ENCODE measurements at places on chromosomes 16 and 17.

DNA sequence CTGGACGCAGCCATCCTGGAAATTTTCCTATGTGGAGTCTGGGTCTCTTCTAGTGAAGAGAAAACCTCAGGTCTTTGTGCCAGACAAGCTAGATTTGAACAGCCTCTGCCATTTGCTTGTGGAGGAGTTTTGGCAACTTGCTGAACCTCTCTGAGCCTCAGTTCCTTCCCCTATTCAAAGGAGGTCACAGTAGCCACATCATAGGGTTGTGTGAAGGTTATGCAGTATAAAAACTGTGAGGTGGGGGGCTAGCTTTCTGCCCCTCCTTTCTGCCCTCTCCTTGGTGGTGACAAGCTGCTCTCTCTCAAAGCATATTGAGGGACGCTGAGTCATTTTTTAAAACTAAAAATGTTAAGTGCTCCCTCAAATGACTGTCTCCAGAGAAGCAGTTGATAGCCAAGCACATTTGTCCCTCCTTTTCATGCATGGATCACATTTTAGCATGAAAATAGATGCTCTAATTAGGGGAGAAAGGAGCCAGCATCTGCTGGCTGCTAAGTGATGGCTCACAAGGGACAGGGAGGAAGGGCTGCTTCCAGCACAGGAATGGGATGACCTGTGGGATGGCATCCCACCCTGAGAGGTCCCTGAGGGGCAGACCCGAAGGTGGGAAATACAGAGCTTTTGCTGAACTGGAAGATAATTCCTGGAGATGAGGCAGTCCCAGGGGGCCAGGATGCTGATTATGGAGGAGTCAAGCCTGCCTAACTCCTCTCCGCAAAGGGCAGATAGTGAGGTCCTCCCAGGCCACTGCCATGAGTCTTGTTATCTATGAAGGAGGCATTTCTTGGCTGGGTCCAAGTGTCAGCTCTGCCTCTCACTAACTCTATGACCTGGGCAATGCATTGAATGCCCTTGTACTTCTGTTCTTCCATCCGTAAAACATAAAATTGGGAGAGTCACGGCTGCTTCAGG lies 218.8 kb downstream of the RAB11FIP4 start:
- DNase-seq = no peak

- DNase-seq = no peak
Observed at GRCh38 chr16:55225972-55226542, 97.9 kb upstream of the IRX6 start.

- no peak for DNase-seq
Observed at GRCh38 chr17:40530531-40530994, 29.1 kb upstream of the TNS4 start.

- no peak for DNase-seq
Observed at GRCh38 chr16:54175552-54176375, 110.8 kb downstream of the IRX3 start.

- DNase-seq = no peak
Observed at GRCh38 chr17:17782523-17783115, 54.2 kb downstream of the SREBF1 start.

- no peak for DNase-seq
Observed at GRCh38 chr16:16149710-16150116, 73.6 kb downstream of the ABCC6 start.
